Uterus (tissue), 4 donors: ENCODE measurements at places on chromosomes 4 and X.
A peak's percentile ranks its signal among the peaks of the same experiment; 100 is the strongest.

DNA sequence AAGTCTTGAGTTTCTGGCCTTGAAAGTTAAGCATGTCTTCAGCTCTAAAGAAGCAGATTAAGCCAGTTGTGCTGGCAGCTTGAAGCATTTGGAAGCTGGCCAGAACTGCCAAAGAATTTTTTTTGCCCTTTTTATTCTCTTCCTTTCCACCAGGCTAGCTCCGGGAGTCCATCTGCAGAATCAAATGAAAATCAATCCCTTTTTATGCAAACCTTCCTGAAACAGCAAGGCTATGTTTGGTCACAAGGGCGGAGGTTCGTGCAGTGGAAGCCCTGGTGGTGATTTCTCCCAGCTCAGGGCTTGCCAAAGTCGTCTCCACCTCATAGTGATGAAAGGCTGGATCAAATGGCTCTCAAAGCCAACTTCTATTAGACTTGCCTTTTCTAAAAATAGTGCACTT, 21.6 kb upstream of the C4orf54 start:
- H3K36me3 ChIP-seq: no peaks in the 10 kb centered on the region
- H3K27me3 ChIP-seq: no peaks in the 10 kb centered on the region
- H3K27ac ChIP-seq: no peak overlapping the region
- DNase-seq: no peak
- no peaks in the 10 kb centered on the region for H3K4me1 ChIP-seq
- H3K4me3 ChIP-seq: no peak overlapping the region

DNA sequence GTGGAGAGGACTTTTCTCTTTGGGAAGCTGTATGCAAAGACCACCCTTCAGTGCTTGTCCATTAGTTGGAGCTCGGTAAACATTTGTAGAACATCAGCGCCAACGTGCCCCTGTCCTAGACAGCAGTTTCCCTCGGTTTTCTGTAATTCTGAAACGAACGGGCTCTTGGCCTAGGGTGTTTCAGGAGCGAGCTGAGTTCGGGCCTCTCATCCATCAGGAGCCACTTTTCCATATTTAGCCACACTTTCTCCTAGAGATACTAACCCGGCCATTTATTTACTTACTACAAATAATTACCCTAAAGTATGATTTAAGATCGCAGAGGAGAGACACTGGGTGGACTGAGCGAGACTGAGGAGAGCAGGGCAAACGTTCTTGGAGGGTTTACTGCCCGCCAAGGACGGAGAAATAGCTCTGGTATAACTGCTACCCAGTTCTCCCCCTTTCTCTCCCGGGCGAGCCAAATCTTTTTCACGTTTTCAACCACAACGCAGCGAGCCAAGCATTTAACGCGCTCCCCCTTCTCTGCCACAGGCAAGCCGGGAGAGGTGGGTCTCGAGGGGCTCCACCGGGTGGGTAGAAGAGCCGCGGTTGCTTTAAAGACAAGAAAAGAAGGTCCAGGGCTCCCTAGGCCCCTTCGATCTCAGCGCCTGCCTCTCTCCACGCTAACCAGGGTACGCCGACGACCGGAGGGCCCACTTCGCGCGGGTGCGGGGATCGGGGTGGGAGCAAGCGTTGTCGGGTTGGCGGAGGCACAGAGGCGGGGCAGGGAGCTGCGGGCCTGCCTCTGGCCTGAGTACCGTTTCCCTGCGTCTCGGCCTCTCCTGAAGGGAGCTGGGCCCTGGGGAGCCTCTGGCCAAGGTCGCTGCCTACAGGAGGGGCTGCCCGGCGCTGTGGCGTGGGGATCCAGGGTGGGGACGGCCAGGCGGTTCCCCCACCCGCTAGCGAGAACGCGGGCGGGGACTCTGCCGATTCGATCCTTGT, 10.8 kb upstream of the PITX2 start:
- DNase-seq: no peak
- no peaks in the 10 kb centered on the region for H3K36me3 ChIP-seq
- H3K27me3 ChIP-seq: peaks cover 82% of the 10 kb centered on the region
- H3K27ac ChIP-seq: no peak overlapping the region
- H3K4me1 ChIP-seq: no peaks in the 10 kb centered on the region
- no peak overlapping the region for H3K4me3 ChIP-seq

DNA sequence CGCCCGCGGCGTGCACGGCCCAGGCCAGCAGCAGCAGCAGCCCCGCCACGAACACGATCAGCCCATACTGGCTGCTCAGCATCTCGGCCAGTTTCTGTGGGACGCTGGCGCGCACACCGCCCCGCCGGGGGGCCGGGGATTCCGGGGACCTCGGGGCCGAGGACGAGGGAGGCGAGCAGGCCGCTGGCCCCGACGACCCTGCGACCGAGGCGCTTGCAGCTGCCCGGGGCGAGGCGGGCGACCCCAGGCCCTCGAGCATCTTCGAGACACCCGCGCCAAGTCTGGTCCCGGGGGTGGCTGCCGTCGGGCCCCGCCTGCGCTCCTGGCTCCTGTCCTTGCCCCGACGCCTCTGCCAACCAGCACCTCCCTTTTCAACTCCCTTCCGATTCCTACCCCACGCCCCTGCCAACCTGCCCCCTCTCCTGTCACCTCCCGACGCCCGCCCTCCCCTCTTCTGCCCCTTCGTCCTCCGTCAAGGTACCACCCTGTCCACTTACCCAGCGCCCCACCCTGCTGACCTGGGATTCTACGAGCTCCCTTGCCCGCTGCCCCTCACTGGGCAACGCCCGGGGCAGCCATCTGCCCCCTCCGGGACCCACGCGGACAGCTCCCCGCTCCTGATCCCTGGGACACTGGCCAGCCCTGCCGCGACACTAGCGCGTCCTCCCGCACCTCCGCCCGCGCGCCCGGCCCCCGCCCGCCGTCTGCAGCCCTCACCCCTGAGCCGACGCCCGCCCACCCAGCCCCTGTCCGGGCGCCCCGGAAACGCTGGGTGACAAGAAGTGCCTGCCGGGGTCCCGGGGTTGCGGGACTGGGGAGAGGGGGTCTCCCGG, at the start of gene OTOP1:
OTOP1 (minus strand) TSS at position 324 of the 833 bp plus-strand sequence; CDS start at position 259, 65 bp downstream.
- H3K4me3 ChIP-seq: no peak within 1 kb of the TSS
- H3K4me1 ChIP-seq: no peaks in the 10 kb centered on the region
- H3K27ac ChIP-seq: no peak within 1 kb of the TSS
- no peaks in the 10 kb centered on the region for H3K27me3 ChIP-seq

DNA sequence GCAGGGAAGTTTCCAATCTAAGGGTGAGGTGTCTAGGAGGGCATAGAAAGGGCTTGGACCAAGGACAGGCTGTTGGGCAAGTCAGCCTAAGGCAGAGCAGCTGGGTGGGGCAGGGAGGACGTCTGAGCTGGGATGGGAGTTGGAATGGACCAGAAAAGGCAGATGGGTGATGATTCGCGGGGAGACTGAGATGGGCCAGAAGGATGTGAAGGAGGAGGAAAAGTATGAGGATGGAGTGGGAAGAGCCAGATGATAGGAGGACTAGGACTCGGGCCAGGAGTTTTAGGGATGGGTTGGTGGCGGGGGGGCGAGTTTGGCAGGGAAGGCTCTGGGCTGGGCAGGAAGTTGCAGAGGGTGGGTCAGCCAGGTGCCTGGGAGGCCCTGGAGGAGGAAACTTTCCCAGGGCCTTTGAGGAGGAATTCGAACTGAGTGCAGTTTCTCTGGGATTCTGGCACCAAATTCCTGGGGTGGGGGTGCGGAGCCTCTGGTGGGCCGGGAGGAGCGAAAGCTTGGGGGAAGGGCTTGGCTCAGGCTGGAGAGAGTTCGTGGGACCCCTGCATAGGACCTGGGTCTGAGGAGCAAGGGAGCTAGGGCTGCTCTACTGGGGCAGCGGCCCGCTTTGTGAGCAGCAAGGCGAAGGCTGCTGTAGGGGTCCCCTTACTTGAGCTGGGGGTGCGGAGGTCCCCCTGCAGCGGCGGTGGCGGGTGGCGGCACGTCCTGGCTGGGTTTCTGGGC, 8.7 kb upstream of the TIMP1 start:
- H3K36me3 ChIP-seq: no peaks in the 10 kb centered on the region
- H3K4me3 ChIP-seq: peak overlapping the region; percentile 3
- no peaks in the 10 kb centered on the region for H3K4me1 ChIP-seq
- H3K27me3 ChIP-seq: no peaks in the 10 kb centered on the region

DNA sequence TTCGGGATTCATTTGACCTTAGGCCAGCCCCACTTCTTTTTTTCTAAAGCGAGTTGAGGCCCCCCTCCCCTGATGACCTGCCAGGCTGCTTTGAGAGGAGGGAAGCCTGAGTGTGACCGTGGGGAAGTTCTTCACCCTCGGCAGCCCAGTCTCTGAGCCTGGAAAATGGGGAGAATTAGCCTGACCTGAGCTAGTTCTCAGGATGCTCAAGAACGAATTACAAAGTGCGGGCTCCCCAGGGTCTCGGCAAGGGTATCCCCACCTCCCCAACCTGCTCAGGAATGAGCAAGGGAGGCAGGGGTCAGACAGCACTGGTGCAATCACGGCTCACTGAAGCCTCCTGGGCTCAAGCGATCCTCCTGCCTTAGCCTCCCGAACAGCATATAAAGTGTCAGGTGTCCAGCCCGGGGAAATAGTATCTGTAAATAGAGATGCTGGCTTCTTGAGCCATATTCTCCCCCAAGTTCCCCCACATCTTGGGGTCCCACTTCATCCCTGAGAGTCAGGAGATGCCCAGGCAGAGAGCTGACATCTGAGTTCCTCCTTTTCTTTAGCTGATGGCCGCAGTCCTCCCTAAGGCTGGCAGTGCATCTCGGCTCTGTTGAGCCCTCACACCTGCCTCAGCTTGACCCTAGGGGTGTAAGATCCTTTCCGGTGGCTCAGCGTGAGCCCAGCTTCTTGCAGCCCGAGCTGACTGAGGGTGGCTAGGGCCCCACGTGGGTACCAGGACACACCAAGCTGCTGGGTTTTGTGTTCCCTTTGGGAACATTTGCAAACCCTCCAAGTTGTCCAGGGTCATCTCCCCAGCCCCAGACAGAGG, 1.6 kb downstream of the DUSP9 start:
- H3K27me3 ChIP-seq: peaks cover 13% of the 10 kb centered on the region
- H3K4me1 ChIP-seq: no peaks in the 10 kb centered on the region
- H3K27ac ChIP-seq: no peak overlapping the region

GRCh38 chr4:150923945-150924344, 91.1 kb downstream of the LRBA start:
- no peak overlapping the region for H3K27ac ChIP-seq
- H3K4me1 ChIP-seq: no peaks in the 10 kb centered on the region
- H3K27me3 ChIP-seq: no peaks in the 10 kb centered on the region
- DNase-seq: no peak

DNA sequence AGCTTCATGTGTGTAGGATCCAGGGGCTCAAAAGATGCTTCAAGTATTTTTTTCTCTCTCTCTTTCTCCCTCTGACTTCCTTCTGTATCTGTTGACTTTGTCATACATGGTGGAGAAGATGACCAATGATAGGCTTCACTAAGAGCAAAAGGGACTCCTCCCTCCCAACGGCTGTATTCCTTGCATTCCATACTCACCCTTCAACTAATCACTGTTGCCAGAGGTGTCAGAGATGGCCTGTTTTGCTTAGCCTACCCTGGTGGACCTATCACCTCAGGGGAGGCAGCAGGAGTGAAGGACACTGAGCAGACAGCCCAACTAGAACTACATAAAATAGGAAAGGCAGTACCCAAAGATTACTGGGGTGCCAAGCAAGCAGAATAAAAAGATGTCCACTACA, 62.2 kb upstream of the C1QTNF7 start:
- no peaks in the 10 kb centered on the region for H3K27me3 ChIP-seq
- no peaks in the 10 kb centered on the region for H3K4me1 ChIP-seq
- H3K4me3 ChIP-seq: no peak overlapping the region
- no peak overlapping the region for H3K27ac ChIP-seq
- no peak for DNase-seq
- no peaks in the 10 kb centered on the region for H3K36me3 ChIP-seq

DNA sequence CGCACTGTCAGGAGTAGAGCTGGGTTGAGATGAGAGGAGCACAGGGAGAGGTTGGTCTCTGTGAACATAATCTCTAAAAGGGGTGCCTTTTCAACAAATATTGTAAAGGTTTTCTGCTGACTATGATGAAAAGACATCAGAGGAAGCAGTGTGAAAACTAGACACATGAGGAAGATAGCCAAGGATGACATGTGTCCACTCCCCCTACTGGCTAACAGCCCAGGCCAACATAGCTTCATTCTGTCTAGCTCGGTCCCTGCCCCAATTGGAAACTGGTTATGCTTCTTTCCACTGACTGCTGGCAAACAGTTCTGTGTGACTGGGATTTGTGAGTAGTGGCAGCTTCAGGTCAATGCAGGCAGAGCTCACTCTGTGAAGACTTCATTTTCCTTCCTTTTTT, 115.4 kb upstream of the ESX1 start:
- H3K4me3 ChIP-seq: no peak overlapping the region
- H3K4me1 ChIP-seq: no peaks in the 10 kb centered on the region
- H3K27ac ChIP-seq: no peak overlapping the region
- H3K36me3 ChIP-seq: no peaks in the 10 kb centered on the region
- no peak for DNase-seq
- no peaks in the 10 kb centered on the region for H3K27me3 ChIP-seq

GRCh38 chr4:81826335-81826734, 354.6 kb upstream of the RASGEF1B start:
- H3K27ac ChIP-seq: no peak overlapping the region
- no peak for DNase-seq

DNA sequence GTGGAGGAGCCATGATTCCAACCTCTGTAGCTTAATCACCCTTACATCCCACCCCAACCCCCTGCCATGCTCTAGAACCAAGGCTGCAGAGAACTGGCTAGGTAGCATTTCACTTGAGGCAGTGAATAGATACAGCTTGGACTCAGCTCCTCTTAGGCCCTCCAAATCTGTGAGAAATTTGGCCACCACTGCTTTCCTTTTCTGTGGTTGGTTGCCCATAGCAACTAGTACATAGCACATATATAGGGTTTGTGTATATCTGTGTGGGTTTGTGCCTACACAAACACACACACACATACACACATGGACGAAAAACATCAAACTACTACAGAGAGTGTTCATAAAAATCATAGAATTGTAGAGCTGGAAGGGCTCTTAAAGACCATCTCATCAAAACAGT, 52.0 kb upstream of the CCDC160 start:
- no peak overlapping the region for H3K27ac ChIP-seq
- H3K4me1 ChIP-seq: no peaks in the 10 kb centered on the region
- H3K27me3 ChIP-seq: peaks cover 17% of the 10 kb centered on the region
- H3K36me3 ChIP-seq: no peaks in the 10 kb centered on the region
- no peak overlapping the region for H3K4me3 ChIP-seq

- H3K4me1 ChIP-seq: peaks cover 13% of the 10 kb centered on the region
- H3K36me3 ChIP-seq: no peaks in the 10 kb centered on the region
- H3K4me3 ChIP-seq: no peak overlapping the region
- H3K27ac ChIP-seq: no peak overlapping the region
Observed at GRCh38 chr4:8347660-8348059, 78.1 kb downstream of the HTRA3 start.

- DNase-seq: no peak
- H3K27me3 ChIP-seq: no peaks in the 10 kb centered on the region
- no peak overlapping the region for H3K4me3 ChIP-seq
- no peaks in the 10 kb centered on the region for H3K4me1 ChIP-seq
Observed at GRCh38 chr4:73901031-73901430, 31.8 kb downstream of the CXCL1 start.

DNA sequence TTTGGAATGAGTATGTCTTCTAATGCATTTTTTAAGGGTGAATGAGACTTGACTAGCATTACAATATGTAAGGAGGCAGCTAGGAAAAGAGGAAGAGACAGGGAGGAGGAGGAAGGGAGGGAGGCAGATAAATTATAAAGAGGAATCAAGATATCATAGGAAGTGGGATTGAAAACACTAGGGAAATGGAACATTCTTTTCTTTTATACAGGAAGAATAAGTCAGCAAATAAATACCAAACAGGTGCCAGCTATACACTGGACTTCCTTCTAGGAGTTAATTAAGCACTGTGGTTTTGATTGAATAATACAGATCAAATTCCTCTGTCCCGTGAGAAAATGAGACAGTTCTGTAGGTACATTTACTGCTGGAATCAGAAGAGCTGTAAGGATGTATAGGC, 78.6 kb downstream of the PACRGL start:
- DNase-seq: no peak
- no peak overlapping the region for H3K4me3 ChIP-seq
- H3K27me3 ChIP-seq: no peaks in the 10 kb centered on the region
- no peak overlapping the region for H3K27ac ChIP-seq
- H3K4me1 ChIP-seq: no peaks in the 10 kb centered on the region
